ENCODE measurements at places on chromosomes 7 and 10. TPM values are rescaled to one million over a fixed set of nuclear protein-coding genes. Genes with fewer than 3 reads are reported as not detected.

- no peak for DNase-seq
These were observed 1.5 kb upstream of the DHX32 start for GRCh38 chr10:125882596-125882995.

DNA sequence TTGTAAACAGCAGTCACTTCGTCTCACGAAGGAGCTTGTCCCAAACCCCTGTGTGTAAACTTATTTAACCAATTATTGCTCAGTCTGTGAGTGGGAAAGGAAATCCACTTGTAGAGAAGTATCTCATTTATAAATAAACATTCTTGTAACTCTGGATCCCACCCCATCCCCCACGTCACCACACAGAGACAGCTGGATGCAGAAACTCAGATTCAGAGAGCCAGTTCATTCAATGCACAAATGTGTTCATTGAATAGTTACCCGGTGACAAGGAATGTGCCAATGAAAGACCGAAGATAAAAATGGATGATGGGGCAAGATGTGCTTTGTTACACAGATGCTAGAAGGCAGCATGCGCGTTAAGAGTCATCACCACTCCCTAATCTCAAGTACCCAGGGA lies 8.3 kb upstream of the OCM start:
- DNase-seq: no peak

- DNase-seq: no peak
These were observed 692 bp downstream of the NEURL1 start for GRCh38 chr10:103493916-103494877.

- DNase-seq: no peak
These were observed 175.8 kb downstream of the IPMK start for GRCh38 chr10:58091886-58092285.

GRCh38 chr10:58373442-58373827 lies 11.8 kb upstream of the TFAM start:
- DNase-seq: no peak

KIAA1217 gene
- total RNA-seq: 17.2 TPM

SP8 gene
- total RNA-seq: 3.5 TPM

DNA sequence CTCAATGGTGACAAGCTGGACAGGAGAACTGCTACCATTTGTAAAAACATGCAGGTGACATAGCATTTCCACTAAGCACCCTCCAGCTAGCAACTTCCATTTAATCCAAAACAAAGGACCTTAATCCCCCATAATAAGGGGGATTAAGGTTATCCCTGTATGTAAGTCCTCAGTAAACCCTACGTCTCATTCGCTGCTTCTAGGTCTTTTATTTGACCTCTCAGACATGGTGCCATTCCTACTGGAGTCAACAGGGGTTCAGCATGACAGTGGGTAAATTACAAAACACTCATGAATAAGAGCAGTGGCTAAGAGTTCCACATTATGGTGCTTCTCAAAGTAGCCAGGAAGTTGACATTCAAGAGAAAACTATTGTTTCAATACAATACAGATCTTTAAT lies 121.8 kb upstream of the CAV2 start:
- no peak for DNase-seq

DNA sequence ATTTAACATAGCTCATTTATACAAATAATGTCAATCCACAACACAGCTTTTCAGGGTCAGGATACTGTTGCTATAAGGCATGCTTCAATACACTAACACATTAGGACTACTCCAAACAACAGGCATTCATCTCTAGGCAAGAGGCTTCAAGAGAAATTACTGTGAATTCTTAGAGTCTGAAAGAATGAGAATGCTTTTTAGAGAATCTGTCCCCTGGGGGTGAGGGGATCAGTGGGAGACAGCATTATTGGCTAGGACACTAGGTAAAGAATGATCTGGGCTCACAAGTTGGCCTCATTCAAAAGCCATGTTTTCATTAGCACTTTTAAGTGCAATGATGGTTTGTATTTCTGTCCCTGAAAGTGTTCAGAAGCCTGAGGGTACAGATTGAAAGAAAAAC lies 132.6 kb downstream of the SEMA3D start:
- no peak for DNase-seq

NPY4R gene
- not detected for total RNA-seq

DNA sequence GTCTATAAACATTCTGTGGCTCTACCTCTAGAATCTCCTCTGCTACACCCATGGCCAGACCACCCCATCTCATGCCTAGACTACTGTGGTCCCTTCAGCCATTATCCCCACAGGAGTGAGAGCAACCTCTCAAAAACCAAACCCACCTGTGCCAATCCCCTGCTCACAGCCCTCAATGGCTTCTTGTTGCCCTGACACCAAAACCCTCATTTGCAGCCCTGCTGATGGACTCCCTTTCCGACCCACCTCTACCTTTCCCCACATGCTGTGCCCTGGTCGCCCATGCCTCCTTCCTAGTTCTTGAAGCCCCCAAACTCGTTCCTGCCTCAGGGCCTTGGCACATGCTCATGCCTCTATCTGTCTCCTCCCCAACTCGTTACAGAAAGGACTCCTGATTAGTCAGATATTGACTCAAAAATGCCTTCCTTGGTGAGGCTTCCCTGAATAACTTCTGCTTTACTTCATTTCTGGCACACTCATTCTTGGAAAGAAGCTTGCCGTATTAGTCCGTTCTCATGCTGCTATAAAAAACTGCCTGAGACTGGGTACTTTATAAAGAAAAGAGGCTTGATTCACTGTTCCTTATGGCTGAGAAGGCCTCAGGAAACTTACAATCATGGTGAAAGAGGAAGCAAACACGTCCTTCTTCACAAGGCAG lies 104.2 kb downstream of the TEX36 start:
- no peak for DNase-seq

SLC26A3 gene
- total RNA-seq: not detected

DNA sequence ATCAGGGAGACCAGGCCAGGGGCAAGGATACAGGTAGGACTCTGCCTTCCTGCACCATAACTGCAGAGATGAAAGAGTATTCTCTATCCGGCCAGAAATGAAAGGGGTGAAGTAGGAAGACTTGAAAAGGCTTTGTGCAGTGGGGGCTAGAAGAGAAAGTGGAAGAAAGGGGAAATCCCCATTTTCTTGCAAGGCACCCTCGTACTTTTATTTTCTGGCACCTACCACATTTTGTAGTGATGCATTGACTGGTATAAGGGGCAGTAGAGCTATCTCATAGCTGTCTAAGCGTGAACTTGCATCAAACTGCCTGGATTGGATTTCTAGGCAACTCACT lies 752 bp upstream of the CAMK2G start:
- no peak for DNase-seq

GRCh38 chr10:43110338-43111071 lies 27.7 kb upstream of the CSGALNACT2 start:
- no peak for DNase-seq

GIMAP6 gene
- not detected for total RNA-seq

GRCh38 chr7:5361446-5362127 lies 62.0 kb downstream of the TNRC18 start:
- no peak for DNase-seq

DNA sequence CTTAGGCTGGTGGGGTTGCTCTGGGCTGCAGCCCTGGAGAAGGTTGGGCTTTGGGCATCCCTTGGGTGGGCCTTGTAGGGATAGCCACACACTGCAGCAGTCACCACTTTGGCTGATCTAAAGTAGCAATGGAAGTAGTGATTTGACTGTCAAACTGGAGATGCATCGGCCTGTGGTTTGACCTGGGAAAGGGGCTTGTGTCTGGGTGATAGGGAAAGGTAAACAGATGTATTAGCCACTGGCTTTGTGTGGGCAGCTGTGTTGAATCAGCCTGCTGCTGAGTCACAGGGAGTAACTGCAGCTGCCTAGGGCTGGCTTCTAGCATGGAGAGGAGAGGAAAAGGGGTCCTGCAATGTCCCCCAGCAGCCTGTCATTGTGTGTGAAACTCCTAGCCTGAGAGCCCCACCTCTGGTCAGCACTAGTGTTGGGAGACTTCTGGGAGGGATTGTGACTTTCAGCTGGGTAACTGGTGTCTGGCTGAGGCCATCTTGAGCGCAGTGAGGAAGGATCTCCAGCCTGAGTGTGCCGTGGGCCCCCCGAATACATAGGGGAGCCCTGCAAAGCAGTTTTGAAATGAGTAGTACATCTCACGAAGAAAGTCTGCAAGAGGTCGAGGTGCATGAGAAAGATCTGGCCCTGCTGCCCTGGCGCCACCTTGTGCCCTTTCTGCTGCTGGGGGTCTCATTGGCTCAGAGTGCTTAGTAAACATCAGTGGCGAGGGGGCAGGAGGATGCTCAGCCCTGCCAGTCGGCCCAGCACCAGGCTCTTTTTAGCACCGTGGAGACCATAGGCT lies 117.3 kb downstream of the FANK1 start:
- peak; percentile 57 for DNase-seq

ELOVL3 gene
- not detected for total RNA-seq

GRCh38 chr10:102324061-102324460 lies 71.4 kb upstream of the NFKB2 start:
- DNase-seq: no peak

CYP3A5 gene
- total RNA-seq: 0.22 TPM

SPDYE6 gene
- not detected for total RNA-seq

- DNase-seq: no peak
These were observed 109.3 kb downstream of the CPEB3 start for GRCh38 chr10:92181575-92181974.

GRCh38 chr10:120478386-120478785 lies 21.4 kb downstream of the PLPP4 start:
- DNase-seq: no peak

OR6V1 gene
- total RNA-seq: not detected

KLF14 gene
- not detected for total RNA-seq

DNA sequence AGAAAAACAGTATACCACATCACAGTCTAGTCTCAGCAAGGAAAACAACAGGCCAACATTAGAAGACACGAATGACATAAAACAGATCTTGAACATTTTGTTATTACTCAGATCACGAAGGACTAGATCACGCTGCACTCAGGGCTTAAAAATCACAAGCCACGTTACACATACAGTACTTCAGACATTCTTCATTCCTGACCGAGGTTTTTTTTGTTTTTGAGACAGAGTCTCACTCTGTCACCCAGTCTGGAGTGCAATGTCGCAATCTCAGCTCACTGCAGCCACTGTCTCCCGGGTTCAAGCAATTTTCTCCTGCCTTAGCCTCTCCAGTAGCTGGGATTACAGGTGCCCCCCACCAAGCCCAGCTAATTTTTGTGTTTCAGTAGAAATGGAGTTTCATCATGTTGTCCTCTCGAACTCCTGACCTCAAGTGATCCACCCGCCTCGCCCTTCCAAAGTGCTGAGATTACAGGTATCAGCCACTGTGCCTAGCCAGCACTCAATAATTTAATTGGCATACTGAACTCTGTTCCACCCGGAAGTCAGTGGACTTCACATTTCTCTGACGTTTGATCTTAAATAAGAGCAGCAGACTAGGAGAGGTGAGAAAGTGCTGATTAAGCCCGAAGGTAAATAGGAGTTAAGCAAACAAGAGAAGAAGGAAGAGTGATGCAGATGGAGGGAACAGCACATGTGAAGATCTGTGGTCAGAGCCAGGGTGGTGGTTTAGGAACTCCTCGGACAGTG lies 3.5 kb downstream of the AIMP2 start:
- DNase-seq: no peak

GRCh38 chr10:31851216-31851615 lies 77.4 kb downstream of the ARHGAP12 start:
- DNase-seq: no peak

- DNase-seq: no peak
These were observed 87.2 kb downstream of the CALD1 start for GRCh38 chr7:134866617-134867016.
